ENCODE measurements at places on chromosomes 11 and 22.

- DNase-seq = no peak
Observed at GRCh38 chr11:45605051-45605450, 60.4 kb downstream of the CHST1 start.

- DNase-seq = no peak
Observed at GRCh38 chr11:111378185-111378860, 752 bp downstream of the POU2AF1 start.

GRCh38 chr22:38309614-38310517 is 7.4 kb downstream of the CSNK1E start:
- DNase-seq = no peak

DNA sequence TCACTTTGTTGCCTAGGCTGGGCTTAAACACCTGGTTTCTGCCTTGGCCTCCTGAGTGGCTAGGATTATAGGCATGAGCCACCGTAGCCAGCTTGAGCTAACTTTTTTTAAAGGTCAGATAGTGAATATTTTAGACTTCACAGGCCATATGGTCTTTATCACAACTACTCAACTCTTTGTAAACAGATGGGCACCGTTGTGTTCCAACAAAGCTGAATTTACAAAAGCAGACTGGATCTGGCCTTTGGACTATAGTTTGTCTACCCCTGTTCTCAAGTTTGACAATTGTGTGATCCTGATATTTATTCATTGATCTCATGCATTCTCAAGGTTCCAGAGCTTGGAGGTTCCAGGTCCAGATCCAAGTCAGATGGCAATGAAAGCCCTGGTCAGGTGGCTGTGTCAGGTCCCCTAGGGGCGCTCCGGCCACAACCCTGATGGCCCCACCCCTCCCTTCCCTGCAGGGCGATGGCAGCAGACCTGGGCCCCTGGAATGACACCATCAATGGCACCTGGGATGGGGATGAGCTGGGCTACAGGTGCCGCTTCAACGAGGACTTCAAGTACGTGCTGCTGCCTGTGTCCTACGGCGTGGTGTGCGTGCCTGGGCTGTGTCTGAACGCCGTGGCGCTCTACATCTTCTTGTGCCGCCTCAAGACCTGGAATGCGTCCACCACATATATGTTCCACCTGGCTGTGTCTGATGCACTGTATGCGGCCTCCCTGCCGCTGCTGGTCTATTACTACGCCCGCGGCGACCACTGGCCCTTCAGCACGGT is 15.8 kb downstream of the P2RY2 start:
- no peak for DNase-seq

GRCh38 chr11:3229673-3230630 is 2.3 kb downstream of the MRGPRE start:
- DNase-seq = no peak

DNA sequence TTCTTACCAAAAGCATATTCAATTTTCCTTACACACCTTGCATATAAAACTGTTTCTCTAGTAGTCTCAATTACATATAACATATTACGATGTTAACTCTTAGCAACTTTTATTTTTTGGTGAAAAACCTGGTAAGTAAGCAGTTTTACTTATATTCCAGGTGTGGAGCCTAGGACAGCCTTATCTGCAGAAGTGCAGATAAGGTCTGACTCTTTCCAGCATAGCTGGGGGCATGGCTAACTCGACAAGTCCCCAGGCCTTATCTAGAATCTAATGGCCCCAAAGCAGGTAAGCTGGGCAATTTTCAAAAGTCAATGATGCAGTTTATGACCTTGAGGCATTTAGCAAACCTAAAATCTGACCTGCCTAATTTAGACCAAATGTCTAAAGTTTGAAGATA is 4.2 kb upstream of the C1QTNF6 start:
- no peak for DNase-seq

GRCh38 chr11:95595541-95595940 is 194.0 kb downstream of the FAM76B start:
- no peak for DNase-seq

GRCh38 chr22:50613291-50613981 is 12.8 kb downstream of the MAPK8IP2 start:
- no peak for DNase-seq

DNA sequence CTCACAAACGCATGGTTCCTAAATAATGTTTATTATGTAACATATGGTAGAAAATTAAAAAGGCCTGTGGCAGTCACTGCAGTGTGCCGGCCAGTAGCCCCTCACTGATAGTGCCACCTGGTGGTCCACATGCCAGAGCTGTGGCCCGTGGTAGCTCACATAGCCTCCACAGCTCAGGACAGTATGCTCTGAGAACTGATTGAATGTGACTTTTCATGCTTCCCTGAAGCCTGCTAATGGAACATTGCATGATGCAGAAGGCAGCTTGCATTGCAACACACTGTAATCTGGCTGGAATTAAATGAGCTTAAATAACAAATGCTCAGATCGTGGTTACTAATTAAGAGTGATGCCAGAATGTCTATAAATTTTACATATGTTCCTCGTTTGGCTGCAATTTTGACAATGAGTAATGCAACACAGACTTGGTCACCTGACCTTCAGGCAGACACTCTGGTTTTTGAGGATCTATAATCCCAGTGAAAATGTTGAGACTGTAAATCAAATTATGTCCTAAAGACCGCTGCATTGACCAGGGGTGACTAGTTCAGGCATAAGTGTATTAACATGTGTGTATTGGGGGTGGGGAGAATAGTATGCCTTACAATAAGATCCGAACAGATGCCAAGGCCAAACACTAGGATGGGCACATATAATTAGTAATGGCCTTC is 566.4 kb downstream of the METTL15 start:
- DNase-seq = no peak

- no peak for DNase-seq
Observed at GRCh38 chr11:131052367-131052766, 136.1 kb upstream of the SNX19 start.

DNA sequence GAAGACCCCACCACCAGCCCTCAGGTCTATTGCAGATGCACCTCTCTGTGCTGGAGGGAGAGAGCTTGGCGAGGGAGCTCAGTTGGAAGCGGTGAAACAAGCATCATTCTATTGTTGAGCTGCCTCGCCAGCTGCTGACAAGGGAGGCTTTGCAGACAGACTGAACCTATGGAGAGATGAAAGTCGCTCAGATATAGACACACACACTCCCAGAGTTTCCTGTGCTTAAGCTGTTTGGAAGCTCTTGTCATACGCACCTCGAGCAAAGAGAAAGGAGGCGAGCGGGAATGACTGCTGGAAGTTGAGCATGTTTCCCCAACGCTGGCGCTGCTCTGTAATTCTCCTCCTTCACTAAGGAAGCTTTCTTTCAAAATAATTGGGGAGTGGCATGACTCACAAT is 126.1 kb downstream of the TRIM29 start:
- no peak for DNase-seq

DNA sequence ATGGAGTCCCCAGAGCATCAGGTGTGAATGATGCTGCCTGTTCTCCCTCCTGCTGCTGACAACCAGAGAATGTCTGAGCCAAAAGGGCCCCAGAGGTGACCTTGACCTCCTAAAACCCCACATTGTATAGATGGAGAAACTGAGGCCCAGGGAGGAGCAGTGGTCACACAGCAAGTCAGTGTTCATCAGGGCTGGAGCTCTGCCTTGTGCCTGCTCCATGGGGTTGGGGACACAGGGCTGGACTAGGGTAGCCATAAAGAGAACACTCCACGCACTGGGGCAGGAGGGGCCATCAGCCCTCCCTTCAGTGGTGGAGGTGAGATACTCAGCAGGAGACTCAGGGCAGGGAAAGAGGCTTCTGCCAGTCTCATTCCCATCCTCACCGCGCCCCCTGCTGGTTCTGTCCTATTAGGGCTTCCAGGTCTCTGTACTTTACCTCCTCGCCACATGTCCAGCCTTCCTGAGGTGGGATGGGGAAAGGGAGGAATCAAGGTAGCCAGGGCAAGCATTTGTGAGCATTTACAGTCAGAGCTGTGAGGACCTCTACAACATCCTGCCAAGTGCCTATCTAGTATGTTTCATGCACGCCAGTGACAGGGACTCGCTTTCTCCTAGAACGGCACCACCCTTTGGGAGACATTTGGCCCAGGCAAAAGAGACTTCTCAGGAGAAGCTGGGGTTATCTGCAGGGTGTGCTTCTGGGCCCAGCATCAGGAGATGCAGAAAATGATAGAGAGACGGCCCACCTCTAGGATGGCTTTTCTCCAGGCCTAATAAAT is 43.2 kb downstream of the NEU3 start:
- no peak for DNase-seq

- no peak for DNase-seq
Observed at GRCh38 chr11:113876074-113876797, 864 bp upstream of the USP28 start.

- no peak for DNase-seq
Observed at GRCh38 chr22:32661296-32661695, 140.2 kb upstream of the TIMP3 start.

DNA sequence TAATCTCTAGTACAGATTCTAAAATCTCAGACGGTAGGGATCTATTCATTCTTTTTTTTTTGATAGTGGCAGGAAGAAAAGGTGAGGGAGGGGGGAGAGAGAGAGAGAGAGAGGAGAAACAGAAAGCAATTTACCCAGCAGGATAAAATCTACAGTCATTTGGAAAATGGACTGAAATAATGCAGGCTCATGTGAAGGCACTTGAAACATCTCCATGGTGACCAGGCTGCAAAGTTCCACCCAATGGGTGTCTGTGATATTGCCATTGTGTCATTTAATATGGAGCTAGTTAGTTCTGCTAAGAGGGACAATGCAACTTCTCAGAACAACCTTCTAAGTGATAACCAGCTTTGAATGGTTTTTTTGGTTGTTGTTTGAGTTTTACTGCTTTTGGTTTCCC is 165.2 kb upstream of the RAG2 start:
- no peak for DNase-seq

- DNase-seq = no peak
Observed at GRCh38 chr11:100684101-100685065, 2.7 kb upstream of the ARHGAP42 start.

- no peak for DNase-seq
Observed at GRCh38 chr22:17808693-17809403, 34.6 kb upstream of the BID start.

- no peak for DNase-seq
Observed at GRCh38 chr11:62542750-62543567, 3.6 kb downstream of the AHNAK start.

- no peak for DNase-seq
Observed at GRCh38 chr22:30866216-30866615, 102.4 kb downstream of the MORC2 start.

DNA sequence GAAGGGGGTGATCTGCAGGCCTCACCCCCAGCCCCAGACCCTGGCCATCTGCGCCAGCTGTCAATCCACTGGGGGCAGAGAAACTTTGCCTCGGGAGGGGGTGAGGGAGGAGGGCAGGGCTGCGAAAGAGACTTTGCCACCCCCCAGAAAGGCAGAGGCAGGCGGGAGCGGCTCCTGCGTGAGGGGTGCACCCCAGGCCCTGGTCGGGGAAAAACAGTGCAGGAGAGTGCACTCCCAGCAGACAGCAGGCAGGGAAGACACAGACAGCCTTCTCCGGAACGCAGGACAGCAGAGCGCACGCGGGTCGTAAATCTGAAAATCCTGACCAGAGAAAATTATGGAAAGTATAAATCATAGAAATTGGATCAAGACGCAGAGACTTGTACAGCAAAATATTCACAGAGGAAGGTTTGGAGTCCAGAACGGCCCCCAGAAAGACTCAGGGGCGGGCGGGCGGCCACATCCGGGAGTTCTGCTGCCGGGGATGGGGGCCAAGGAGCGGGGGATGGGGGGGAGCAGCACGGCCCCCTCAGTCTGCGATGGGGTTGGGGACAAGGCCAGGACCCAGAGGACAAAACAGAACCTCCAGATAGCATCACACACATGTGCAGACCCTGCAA is 8.0 kb upstream of the MRPL23 start:
- no peak for DNase-seq

DNA sequence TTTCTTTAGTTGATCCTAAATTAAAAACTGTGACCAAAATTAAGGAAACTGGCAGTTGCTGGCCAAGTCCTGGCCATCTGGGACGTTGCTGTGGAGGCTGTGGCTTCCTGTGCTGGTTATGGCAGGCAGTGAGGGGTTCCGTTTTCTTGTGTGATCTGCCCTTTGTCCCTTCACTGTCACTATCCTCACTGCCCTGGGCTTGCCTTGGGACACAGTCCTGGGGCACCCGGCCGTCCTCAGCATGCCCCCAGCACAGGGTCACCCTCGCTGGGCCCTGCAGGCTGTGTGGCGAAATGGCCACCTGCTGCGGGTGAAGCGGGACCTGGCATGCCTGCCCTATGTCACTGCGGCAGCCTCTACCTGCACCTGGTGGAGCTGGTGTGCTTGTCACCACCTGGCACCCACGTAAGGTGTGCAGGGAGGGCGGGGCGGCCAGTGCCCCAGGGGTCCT is 52.5 kb upstream of the SLC22A12 start:
- DNase-seq = no peak

DNA sequence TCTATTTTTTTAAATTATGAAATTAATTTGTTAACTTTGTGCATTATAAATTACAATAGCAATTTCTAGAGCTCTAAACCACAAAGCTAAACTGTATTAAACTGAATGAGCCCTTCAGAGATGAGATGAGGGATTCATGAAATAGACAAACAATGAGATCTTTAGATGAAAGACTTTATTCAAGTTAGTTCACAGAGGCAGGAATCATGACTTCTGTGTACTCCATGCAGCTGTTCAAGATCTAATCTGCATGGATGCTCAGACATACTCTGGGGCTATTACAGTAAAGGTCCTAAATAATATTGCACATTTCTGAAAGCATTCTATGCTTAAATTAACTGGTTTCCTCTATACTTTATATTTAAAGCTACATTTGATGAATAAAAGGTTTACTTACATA is 122.7 kb downstream of the FCHSD2 start:
- no peak for DNase-seq

DNA sequence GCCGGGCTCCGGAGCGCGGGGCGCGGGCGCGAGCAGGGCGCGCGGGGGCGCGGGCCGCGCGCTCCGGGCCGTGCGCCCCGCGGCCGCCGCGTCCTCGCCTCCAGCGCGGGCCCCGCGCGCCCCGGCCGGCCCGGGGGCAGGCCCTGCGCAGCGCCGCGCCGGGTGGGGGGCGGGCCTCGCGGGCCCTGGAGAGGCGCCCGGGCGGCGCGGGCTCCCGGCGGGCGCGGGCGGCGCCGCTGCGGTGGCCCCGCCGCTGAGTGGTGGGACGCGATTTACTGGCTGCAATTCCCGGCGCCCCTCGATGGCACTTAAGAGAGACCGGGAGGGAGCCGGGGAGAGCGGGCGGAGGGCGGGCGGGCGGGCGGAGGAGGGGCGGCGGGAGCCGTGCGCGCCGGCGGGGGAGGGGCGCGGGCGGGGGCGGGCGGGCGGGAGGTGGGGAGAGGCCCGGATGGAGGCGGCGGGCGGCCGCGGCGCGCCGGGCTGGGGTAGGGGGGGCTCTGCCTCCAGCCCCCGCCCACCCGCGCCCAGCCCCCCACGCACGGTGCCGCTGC is 73.2 kb upstream of the TCF20 start:
- DNase-seq = no peak

DNA sequence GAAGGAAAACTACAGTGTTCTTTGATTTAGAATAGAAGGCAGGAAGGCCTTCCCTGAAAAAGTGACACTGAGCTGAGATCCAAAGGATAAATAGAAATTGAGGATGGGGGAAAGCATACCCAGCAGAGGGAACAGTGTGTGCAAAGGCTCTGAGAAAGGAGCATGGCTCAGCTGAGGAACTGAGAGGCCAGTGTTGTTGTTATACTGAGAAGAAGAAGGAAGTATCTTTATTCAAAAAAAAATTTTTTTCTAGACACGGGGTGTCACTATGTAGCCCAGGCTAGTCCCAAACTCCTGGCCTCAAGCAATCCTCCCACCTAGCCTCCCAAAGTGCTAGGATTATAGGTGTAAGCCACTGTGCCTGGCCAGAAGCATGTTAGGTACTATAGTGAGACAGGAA is 3.5 kb upstream of the PIK3C2A start:
- no peak for DNase-seq

Measured in cortex of kidney (tissue), 1 donor.